ENCODE measurements at places on chromosomes 13 and 19. TPM values are rescaled to one million over a fixed set of nuclear protein-coding genes. Genes with fewer than 3 reads are reported as not detected.

Gene POU4F1
- not detected for total RNA-seq

Gene FOSB
- 0.88 TPM for total RNA-seq

Gene SWSAP1
- 0.30 TPM for total RNA-seq

Gene GRIN2D
- 1.5 TPM for total RNA-seq

Gene GPR42
- total RNA-seq = not detected

Gene ADGRE1
- not detected for total RNA-seq

Gene GARIN5A
- not detected for total RNA-seq

Gene HMGB1
- 98.9 TPM for total RNA-seq

Gene CEACAM16
- total RNA-seq = not detected

Gene ATXN8OS
- total RNA-seq = not detected

Gene ZNF382
- total RNA-seq = 8.6 TPM

Gene IGFL1
- total RNA-seq = not detected

Gene ZNF225
- 6.5 TPM for total RNA-seq

Gene ZNF93
- 10.7 TPM for total RNA-seq

Gene MBD3L3
- total RNA-seq = not detected

Gene UBA52
- 760 TPM for total RNA-seq

Gene CASP14
- not detected for total RNA-seq

Gene CEACAM3
- not detected for total RNA-seq

Gene FAAP24
- total RNA-seq = 0.89 TPM

Gene FCER2
- not detected for total RNA-seq

Gene GPR18
- total RNA-seq = not detected

Gene KLHL1
- not detected for total RNA-seq

Gene KLK3
- total RNA-seq = not detected

Gene CYP2A7
- not detected for total RNA-seq

Gene DAND5
- not detected for total RNA-seq

Gene DLEU7
- total RNA-seq = not detected

Gene NLRP4
- total RNA-seq = not detected

Gene CLDN10
- total RNA-seq = not detected

Gene PDE4C
- total RNA-seq = 1.4 TPM

Gene LRRC25
- not detected for total RNA-seq

Gene CDC42EP5
- total RNA-seq = 7.8 TPM

Gene SIGLEC7
- not detected for total RNA-seq

Gene TJP3
- total RNA-seq = not detected

Gene ITGBL1
- total RNA-seq = 6.6 TPM

Gene ZIC2
- total RNA-seq = not detected

Gene ZNF429
- total RNA-seq = 7.4 TPM

Gene LILRB3
- total RNA-seq = not detected

Gene KANK2
- total RNA-seq = 167 TPM

Gene UBE2M
- 63.2 TPM for total RNA-seq
